ENCODE measurements at places on chromosomes 6 and 20.

DNA sequence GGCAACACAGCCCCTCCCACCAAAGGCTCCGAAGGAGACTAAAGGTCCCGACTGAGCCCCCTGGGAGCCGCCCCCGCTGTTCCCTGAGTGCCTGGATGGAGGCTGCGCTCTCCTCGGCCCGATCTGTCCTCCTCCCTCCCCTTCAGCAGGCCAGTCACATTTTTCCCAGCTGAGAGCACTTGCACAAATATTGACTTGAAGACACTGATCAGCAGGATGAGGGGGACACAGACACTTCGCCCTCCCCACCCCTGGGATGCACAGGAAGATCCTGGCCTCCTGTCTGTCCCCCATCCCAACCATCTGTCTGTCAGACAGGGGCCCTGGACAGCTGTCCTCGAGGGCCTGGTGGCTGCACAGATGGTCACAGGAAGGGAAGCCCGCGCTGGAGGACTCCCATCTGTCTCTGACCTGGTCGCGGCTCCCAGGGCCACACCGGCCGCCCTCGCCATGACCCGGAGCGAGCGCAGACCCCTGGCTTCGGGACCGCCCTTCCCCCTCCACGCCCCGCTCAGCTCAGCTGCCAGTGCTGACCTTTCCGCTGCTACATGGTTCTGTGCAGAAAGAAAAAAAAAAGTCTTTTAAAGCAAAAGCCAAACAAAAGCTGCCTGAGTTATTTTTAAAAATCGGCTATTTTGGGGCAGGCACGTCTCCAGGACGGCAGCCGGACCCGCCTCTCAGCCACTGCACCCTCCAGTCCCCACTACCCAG is 11.1 kb downstream of the LAMA5 start:
- DNase-seq: no peak

- DNase-seq: no peak
Observed at GRCh38 chr6:121698617-121699016, 263.2 kb downstream of the GJA1 start.

DNA sequence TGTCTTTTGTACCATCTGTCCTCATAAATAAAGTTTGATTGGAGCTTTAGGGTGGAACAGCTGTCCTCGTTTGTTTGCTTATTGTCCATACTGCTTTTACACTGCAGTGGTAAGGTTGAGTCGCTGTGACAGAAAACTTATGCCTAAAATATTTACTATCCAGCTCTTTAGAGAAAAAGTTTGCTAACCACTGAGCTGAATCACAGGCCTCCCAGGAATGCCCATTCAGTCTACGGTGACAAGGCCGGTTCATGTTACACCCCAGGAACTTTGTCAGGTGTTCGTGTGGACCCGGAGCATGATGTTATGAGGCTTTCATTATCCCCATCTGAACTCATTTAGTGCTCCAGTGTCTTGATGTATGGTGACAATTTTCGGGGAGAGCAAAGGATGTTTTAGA is 401.1 kb downstream of the SAMD5 start:
- DNase-seq: no peak

DNA sequence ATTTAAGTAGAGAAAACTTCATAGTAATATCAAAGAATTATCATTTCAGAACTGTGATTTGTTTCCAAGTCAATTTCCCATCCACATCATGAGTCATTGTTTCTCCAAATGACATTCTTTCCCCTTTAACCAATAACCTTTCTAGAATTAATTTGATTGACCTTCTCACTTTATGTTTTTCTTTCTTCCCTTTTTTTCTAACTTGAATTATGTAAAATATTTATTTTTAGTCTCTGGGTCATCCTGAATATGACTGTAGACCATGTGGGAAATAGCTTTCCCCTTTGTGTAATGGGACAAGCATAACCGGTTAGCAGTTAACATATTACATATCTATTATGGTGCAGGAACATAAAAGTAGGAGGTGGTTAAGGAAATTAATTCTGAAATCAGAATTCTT is 291.1 kb downstream of the GJA1 start:
- no peak for DNase-seq

- no peak for DNase-seq
Observed at GRCh38 chr6:106411643-106412200, 51.2 kb downstream of the CRYBG1 start.

DNA sequence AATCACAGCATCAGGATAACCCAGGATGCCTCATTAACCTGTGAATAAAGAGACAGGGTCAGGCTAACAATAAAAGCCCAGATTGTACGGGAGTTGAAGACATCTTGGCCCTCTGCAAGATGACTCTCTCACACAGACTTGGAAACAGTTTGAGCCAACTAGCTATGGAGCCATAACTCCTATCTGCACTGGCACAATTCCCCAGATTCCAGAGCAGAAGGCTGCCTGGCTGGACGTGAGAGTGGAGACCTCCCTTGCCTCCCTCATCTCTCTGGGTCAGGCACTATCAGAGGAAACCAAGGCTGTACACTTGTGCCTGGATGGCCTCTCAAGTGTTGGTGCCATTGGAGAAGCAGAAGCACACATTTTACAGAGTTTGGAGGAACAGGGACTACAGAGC is 312.6 kb downstream of the THBS2 start:
- no peak for DNase-seq

DNA sequence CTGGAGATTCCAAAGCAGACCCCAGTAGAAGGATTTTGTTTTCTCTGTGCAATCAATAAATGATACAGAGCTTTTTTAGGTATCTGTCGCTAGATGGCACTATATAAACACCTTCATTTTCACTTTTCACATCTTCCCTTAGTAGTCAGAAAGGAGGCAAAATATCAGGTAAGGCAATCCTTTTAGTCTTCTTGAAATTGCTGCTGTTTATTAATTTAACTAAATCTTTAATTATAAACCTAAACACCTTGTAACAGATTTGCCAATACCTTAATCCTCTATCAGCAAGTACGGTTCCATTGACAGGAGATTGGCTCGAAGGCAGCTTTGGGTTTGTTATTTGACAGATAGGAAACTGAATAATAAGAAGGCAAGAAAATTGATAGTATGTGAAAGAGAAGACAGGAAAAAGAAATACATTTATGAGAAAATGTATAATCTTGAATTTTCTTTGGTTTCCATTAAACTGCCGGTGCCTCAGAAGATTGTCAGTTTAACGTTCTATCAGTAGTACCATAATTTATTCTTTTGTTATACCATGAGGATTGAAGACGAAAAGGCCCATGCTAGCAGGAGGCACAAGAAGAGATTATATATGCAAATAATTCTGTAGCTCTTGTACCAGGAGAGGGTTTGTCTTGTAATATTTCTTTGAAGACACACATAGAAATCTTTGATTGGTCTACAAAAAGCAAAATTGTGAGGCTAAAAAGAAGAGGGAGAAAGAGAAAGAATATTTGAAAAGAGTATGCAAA is 23.5 kb upstream of the IBTK start:
- DNase-seq: no peak

DNA sequence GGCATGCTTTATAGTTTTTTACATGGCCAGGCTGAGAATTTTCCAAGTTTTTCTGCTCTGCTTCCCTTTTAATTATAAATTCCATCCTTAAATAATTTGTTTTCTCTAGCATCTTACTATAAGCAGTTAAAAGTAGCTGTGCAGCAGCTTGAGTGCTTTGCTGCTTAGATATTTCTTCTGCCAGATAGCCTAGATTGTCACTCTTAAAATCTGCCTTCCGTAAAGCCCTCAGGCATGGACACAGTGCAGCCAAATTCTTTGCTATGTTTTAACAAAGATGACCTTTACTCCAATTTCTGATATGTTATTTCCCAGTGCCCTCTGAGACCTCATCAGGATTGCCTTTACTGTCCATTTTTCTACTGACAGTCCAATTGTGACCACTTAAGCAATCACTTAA is 92.6 kb upstream of the SGK1 start:
- no peak for DNase-seq

- peak; percentile 33 for DNase-seq
Observed at GRCh38 chr20:57594092-57594951, 25.9 kb downstream of the ZBP1 start.

GRCh38 chr20:59813948-59814839 is 119.2 kb downstream of the SYCP2 start:
- no peak for DNase-seq

- no peak for DNase-seq
Observed at GRCh38 chr20:14126856-14127255, 131.5 kb downstream of the MACROD2 start.

DNA sequence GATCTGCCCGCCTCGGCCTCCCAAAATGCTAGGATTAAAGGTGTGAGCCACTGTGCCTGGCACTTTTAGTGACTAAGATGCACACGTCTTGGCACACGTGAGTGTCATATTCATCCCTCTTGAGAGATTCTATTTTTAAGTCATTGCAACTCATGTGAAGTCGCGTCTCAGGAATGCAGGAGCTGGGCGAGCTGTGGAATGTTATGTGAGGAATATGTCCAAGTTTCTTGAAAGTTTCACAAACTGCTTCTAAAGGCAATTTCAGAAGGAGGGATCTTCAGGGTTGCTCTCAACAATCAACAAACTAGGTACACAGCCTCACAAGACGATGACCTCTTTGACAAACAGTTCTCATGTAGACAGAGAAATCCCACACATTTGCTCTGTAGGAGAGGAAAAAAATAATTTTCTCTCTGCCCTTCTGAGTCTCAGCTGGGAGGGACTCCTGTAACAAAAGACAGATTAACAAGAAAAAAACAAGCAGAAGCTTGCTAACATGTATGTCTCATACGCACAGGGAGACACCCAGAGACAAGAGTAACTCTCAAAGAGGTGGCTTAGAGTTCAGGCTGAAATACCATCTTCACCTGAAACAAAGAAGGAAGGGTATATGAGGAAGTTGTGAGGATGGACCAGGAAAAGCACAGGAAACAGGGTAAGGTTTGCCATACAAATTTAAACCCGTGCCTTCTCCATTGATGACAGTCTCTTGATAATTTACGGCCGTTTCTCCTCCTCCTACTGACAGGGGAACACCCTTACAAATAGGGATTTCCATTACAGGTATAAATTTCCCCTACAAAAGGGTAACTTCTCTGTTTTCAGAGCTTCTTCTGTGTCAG is 45.3 kb upstream of the FAM50B start:
- DNase-seq: no peak

- no peak for DNase-seq
Observed at GRCh38 chr6:18171871-18172270, 16.6 kb downstream of the KDM1B start.
